Fibroblast of upper back skin (primary cell): ENCODE measurements at places on chromosomes 4 and X.
A peak's percentile ranks its signal among the peaks of the same experiment; 100 is the strongest.

DNA sequence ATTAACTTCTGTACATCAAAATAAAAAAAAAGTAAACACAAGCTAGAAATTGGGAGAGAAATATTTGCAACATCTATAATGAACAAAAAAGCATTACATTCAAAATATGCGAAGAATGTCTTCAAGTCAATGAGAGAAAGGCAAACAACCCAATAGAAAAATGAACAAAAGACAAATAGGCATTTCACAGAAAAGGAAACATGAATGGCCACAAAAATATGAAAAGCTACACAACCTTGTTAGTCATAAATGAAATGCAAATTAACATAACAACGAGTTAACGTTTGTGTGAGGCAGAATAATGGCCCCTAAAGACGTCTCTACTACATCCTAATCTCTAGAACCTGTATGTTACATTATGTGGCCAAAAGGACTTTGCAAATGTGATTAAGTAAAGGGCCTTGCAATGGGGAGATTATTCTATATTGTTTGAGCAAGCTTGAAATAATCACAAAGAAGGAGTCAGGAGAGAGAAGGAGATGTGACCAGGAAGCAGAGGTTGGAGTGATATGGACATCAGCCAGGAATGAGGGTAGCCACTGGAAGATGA, 86.8 kb downstream of the WDFY3 start:
- peak; percentile 53 for DNase-seq

GRCh38 chr4:42248972-42249371, 96.5 kb upstream of the BEND4 start:
- no peak for DNase-seq

GRCh38 chr4:158102904-158103303, 69.9 kb downstream of the GASK1B start:
- no peak for DNase-seq

- DNase-seq: peak; percentile 91
Measured at GRCh38 chr4:82898322-82899243, 2.0 kb upstream of the THAP9 start.

DNA sequence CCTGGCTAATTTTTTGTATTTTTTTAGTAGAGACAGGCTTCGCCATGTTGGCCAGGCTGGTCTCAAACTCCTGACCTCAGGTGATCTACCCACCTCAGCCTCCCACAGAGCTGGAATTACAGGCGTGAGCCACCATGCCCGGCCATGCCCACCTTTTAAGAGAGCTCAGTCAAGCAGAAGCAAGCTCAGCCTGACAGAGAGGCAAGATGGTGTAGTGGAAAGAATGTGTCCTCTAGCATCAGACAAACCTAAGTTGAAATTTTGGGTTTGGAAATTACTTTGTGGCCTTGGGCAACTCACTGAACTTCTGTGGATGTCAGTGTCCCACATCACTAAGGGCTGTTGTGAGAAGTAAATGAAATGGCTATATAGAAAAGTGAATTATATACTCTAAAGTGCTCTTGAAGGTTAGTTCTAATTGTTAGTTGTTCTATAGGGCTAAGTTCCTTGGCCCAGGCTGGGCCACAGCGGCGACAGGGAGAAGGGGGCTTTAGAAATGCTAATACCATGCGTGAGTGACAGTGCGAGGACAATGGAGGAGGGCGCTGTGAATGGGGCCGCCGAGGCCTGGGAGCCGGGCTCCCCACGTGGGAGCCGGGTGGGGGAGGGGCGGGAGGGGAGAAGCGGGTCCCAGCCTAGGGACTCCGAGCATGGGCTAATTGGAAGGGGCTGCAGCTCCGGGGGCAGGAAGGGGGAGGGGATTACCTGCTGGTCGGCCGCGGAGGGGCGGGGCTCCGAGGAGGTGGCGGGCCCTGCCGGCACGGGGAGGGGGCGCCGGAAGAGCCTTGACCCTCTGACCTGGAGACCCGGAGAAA, 15.6 kb downstream of the PJA1 start:
- DNase-seq: no peak

- peak; percentile 25 for DNase-seq
Measured at GRCh38 chr4:108483079-108483478, 137.3 kb upstream of the RPL34 start.

GRCh38 chrX:10165580-10166247, 8.9 kb downstream of the CLCN4 start:
- DNase-seq: no peak

GRCh38 chr4:94489098-94489497, 37.4 kb downstream of the PDLIM5 start:
- DNase-seq: peak; percentile 44

- no peak for DNase-seq
Measured at GRCh38 chrX:11367609-11368430, 74.6 kb downstream of the AMELX start.

DNA sequence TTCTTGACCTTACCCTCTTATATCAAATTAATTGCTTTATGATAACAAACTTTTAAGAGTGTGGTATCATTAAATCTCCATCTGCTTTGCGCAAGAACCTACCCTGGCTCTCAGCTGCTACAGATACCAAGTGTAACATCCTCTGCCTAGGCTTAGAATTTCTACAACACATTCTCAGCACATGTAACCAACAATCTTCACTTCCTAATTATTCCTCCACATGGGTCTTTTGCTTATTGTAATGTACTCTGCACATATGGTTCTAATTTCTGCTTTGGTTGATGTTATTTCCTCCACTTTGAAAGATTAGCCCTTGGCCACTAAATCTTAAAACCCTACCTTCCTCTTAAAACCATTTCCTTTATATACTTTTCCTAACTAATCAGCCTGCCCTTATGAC, 242.4 kb downstream of the ARHGAP24 start:
- DNase-seq: peak; percentile 82

- DNase-seq: peak; percentile 30
Measured at GRCh38 chr4:8050555-8051206, 107.9 kb downstream of the ABLIM2 start.

- DNase-seq: peak; percentile 25
Measured at GRCh38 chrX:46777971-46778810, 19.3 kb upstream of the SLC9A7 start.

- DNase-seq: peak; percentile 7
Measured at GRCh38 chr4:152588869-152589268, 53.0 kb upstream of the FBXW7 start.

GRCh38 chrX:149074398-149074797, 430.7 kb downstream of the IDS start:
- peak; percentile 89 for DNase-seq

GRCh38 chr4:94208266-94208665, 601 bp downstream of the SMARCAD1 start:
- no peak for DNase-seq

- peak; percentile 59 for DNase-seq
Measured at GRCh38 chrX:2484721-2485648, 15.8 kb downstream of the DHRSX start.

- DNase-seq: no peak
Measured at GRCh38 chrX:38081909-38082308, 75.6 kb downstream of the SYTL5 start.

- DNase-seq: no peak
Measured at GRCh38 chrX:119036107-119037029, 36.4 kb upstream of the CT47C1 start.

GRCh38 chr4:2087170-2087569, 28.0 kb downstream of the NAT8L start:
- no peak for DNase-seq

DNA sequence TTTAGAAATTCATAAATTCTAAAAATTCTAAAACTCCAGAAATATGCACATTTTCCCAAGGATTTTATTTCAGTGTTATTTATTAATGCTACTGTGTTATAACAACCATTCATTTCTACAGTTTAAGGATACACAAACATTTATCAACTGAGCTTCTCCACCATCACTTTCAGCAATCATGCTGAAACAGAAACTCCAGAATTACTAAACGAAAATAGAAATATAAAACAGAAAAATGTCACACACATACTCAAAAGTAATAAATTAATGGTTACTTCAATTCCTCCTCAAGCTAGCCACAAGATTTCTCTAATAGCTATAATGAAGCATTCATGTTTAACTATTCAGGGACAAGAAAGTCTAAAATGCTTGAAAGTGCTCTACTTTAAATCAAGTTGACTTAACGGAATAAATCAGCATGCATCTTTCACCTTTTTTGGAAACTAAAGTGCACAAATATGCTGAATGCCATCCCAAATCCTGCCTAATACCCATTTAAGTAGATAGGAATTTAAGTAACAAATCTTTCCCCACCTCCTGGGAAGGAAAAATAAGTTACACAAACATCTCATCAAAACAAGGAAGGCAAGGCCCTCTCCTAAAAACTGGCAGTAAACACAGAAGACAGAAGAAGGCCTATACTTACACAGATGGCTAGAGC, 563 bp downstream of the FAM13A start:
- no peak for DNase-seq

GRCh38 chrX:16112428-16112827, 10.9 kb upstream of the GRPR start:
- DNase-seq: peak; percentile 11

DNA sequence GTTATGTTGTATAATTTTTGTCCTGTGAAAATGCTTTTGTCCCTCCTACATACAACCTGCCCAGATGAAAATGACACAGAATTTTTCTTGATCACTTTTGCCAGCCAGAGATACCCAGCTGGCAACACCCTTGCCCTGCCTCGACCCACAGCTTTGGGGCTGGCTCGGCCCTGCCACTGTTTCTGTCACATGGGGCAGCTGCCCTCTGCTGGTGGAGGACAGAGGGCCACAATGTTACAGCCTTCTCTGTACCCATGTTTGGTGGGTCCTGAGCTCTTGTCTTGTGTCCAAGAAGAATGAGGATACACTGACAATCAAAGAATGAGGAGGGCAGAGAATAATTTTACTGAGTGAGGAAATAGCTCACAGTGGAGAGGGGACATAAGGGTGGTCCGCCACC, 31.1 kb downstream of the BMP15 start:
- DNase-seq: no peak

- DNase-seq: no peak
Measured at GRCh38 chr4:2787230-2788100, 5.4 kb upstream of the SH3BP2 start.

- no peak for DNase-seq
Measured at GRCh38 chr4:36502350-36502749, 220.9 kb downstream of the DTHD1 start.

DNA sequence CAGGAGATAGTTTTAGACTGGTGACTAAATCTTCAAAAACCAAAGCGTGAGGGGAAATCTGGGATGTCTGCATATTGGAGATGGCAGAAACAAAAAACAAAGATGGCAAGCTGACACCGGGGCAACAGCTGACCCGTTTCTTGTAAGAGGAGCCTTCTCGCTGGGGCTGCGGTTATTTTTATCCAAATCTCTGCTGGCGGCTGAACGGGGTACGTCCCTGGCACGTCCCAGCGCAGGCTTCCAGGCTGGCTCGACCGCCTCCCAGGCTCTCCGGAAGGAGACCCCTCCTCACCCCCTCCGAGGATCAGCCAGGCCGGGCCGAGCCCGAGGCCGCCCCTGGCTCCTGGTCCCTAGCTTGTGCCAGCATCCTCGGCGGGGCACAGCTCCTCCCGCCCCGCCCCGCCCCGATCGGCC, 403 bp downstream of the SGCB start:
- DNase-seq: peak; percentile 27

GRCh38 chrX:97268182-97268680, 384.5 kb downstream of the RPA4 start:
- DNase-seq: peak; percentile 19

GRCh38 chr4:181278941-181279340, 964.3 kb upstream of the TENM3 start:
- no peak for DNase-seq

GRCh38 chrX:135094726-135095125, 25.6 kb downstream of the ETDB start:
- no peak for DNase-seq

DNA sequence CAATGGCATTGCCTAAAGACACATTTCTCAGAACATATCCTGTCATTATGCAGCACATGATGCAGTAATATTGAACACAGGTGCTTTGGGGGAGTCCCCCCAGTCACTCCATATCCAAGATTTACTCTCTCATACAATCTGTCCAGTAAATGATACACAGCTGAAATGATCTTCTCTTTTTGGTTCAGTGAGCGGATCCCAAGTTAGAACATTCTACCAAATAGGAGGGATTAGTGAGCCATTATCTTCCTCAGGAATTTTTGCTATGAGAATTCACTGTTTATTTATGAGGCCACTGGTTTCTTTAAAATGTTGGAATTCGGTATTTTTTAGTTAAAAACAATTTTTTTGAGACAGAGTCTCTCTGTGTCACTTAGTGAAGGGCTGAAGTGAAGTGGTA, 96.5 kb downstream of the TRAPPC11 start:
- no peak for DNase-seq

DNA sequence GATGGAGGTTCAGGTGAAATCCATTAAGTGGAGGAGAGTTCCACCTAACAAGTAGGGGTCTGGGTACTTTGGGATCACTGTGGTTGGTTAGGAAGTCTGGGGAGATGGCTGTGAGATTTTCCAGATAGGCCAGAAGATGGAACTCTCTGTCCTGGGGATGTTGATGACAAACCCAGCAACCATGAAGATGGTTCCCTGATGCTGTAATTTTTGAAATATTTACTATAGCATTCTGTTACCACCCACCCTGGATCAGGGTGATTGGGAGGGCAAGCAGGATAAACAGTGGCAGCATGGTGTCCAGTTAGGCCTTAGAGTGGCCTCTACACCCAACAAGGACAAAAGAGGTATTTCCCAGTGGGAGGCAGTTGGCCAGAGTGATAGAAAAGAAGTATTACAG, 15.9 kb upstream of the NELFA start:
- no peak for DNase-seq

GRCh38 chrX:98480606-98481005, 1596.9 kb downstream of the RPA4 start:
- no peak for DNase-seq

DNA sequence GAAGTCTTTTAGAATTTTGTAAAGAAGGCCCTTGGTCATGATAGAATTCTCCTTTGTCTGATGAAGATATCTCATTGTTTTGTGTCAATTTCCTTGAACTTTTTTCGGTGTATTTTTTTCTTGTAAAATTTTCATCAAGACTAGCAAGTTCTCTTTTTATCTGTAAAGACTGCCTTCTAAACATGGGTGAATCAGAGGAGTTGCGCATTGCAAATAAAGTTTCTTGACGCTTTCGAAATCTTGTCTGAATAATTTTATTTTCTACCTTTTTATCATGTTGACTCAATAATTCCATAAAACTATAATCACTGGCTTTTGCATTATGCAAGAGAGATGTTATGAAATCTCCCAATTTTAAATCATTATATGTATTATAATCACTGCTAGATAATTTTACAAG, 66.2 kb downstream of the NCAPG start:
- no peak for DNase-seq

GRCh38 chr4:106056914-106057313, 161.6 kb downstream of the NPNT start:
- no peak for DNase-seq

DNA sequence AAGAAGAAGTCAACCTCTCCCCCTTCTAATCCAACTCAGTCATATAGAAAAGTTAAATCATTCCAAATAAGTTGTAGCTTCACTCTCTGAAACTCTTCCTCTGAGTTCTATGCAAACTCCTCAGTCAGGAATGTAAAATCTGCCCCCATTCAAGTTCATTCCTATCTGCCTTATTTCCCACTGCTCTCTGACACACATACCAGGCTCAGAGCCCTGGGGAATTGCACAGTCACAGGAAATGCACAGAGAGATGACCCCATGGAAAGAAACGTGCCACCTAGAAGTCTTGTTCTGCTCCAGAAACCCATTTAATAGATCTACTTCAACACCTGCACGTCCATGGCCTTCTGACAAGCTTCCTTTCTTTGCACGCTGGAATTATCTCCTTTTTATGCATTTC, 236.0 kb upstream of the VCX3A start:
- DNase-seq: no peak

- DNase-seq: no peak
Measured at GRCh38 chr4:170872794-170873193, 783.0 kb upstream of the AADAT start.

- no peak for DNase-seq
Measured at GRCh38 chr4:91127192-91127591, 1000.0 kb downstream of the CCSER1 start.
